Stimulated activated CD8-positive, alpha-beta memory T cell treated with anti-CD3 and anti-CD28 coated beads, Interleukin-15, amount 100 ng/mL, for 48 hours (primary cell): ENCODE measurements at places on chromosomes 4 and X.

DNA sequence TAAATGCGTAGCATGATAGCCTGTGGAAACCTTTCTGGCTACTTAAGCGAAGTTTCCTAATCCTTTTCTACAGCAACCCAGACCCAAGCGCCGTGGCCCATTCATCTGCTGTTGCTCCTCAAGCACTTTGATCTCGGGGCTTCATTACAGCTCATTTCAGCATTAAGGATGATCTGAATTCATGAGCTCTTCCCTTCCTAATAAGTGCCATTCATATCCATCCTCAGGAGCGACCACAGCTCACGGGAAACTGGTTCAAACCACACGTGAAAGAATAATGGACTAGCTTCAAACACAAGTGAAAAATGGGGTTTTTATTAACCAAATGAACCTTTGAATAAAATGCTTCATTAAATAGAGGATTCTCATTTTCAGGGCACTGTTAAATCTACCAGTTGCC, 202.6 kb upstream of the LEF1 start:
- DNase-seq: no peak

GRCh38 chrX:110180928-110181310, 137.0 kb downstream of the AMMECR1 start:
- DNase-seq: no peak

- no peak for DNase-seq
Measured at GRCh38 chr4:168384437-168385141, 66.0 kb upstream of the DDX60 start.

DNA sequence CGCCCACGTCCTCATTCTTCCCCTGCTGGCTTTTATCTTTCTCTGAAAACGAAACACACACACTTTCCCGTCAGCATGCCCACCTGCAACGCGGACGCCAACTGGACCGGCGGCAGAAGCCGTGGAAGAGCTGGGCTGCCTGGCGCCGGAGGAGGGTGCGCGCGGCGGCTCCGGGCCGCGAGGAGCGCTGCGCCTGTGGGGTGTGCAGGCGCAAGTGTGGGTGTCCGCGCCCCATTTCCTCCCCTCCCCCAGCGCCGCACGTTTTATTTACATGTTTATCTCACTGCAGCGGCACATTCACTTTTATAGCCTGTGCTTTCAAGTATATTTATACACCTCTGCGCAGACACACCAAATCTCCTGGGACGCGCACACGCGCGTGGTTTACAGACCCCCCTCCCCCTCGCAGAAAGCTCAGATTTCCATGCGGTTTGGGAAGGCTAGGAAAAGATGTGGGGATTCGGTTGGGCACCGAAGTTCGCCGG, 1.5 kb downstream of the PITX2 start:
- no peak for DNase-seq

DNA sequence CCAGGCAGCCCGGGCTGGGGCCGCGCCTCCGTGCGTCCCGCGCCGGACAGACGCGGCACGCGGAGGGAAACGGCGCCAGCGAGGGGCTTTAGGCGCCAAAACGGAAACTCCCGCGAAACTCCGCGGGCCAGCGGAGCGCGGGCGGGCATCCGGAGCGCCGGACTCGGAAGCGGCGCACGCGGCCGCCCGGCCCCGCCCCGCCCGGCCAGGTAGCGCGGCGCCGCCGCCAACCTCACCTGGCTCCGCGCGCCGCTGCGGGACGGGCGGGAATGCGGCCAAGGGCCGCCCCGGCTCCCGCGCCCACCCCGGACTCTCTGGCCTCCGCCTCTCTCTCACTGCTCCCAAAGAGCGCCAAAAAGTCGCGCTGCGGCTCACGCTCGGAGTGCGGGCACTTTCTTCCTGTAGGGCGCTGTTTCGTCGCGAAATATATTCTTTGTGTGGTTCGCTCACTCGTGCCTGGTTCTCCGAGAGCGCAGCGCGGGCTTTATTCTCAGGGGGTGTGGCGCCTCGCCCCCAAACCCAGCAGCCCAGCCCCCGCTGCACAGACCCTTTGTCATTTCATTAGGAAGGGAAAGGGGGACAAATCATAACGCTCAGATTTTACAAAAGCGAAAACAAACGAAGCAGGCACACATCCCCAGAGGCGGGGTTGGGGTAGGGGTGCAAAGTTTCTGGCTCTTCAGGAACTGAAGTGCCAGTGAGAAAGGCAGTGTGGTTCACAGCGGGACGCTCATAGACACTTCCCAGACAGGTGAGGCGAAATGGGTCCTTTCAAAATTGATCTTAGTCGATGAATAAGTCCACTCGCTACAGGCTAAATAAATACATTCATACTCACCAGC, 961 bp upstream of the MBNL3 start:
- DNase-seq: no peak

- DNase-seq: no peak
Measured at GRCh38 chr4:173448608-173449379, 49.9 kb upstream of the SCRG1 start.

GRCh38 chr4:85808864-85809263, 333.9 kb downstream of the ARHGAP24 start:
- no peak for DNase-seq

DNA sequence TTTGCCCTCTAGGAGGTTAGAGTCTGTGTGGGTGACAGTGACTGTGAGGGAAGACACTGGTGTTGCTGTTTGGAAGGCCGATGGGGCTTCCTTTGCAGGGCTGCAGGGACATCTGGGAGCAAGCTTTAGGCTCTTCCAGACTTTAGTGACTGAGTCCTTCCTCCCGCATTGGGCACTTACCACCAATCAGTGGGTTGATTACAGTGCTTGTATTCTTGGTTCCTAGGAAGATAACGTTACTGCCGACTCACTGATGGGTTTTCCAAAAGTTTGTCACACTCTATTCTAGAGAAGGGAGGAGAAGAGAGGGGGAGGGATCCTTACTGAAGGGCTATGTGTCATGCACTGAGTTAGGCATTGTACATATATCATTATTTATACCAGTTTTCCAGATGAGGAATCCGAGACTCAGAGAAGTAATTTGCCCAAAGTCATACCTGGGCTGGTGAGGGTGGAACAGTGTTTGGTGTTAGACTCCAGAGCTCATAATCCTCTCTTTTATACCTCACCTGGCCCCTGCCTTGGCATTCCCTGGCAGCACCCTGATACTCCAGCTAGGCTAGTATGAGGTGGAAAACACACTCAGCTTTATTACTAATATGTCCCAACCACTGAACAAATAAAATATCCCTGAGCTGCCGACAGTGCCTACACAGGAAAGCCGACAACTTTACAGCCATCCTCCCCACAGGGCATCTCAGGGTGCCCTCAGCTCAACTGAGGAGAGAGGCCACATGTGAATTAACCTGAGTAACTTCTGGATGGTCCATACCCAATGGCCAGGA, 3.8 kb downstream of the CHST7 start:
- DNase-seq: no peak

DNA sequence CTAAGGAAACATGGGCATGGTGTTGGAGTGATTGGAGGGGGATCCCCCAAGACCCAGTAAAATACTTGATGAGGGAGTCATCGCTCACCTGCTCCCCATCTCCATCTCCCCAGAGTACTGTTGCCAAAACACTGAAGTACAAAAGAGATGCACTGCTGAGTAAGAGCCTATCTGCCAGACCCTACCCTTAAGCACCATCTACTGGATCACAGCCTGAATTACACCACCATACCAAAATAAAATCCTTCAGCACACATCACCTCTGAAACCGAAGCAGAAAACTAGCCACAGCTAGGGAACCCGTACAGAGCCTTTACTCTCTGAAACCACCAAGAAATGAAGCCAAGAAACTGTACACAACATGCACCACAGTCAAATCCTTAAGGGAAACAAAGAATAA, 466.3 kb upstream of the ACTRT1 start:
- no peak for DNase-seq

GRCh38 chr4:67273666-67274065, 271.6 kb downstream of the CENPC start:
- no peak for DNase-seq

DNA sequence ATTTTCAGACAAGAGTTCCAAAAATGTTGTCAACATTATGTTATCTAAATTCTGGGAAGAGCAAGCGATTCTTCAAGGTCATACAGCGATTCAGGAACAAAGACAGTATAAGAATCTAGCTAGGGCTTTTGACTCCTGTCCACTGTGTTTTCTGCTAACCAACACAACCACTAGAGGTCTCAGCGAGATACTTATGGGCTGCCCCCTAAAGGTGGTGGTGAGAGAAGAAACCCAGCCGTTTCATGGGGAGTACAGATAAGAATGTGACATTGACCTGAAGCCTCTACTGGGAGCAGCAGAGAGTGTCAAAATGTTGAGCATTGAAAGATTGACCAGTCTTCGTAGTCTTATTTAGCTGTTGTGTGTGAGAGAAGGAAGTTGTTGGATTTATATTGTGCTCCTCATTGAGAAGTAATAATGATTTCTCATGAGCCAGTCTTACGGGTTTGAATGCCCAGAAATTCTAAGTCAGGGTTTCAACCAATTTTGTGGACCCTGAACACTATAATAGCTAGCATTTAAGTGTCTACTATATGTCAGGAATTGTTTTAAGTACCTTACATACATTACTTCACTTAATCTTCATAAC, 168.3 kb downstream of the SPRY1 start:
- DNase-seq: peak; percentile 9

- no peak for DNase-seq
Measured at GRCh38 chrX:15848576-15848975, 6.0 kb downstream of the AP1S2 start.

GRCh38 chrX:74080165-74080564, 223.8 kb upstream of the ZCCHC13 start:
- no peak for DNase-seq

DNA sequence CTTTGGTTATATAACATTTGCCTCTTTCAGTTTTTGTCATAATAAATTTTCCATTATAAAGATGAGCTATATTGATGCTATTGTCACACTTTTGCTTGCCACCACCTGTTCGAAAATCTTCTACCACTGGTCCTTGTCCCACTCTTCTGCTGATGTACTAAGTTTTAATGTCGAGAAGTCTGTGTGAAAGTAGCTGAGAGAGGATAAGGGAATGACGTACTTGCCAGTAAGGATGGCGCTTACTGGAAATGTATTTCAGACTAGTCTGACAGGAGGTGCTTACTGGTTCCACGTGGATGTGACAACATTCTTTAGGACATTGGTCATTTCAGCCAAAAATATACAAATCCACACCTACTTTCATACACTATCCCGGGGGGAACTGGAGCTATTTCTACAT, 132.7 kb upstream of the NR3C2 start:
- no peak for DNase-seq

- DNase-seq: no peak
Measured at GRCh38 chr4:3709061-3709845, 56.9 kb upstream of the ADRA2C start.

GRCh38 chrX:85503258-85504158, 124.0 kb upstream of the POF1B start:
- no peak for DNase-seq
